NCI-H1694 treated with DMSO at 0.1 percent for 48 hours (cell line): ENCODE measurements at places on chromosomes 4 and X.

- no peak for DNase-seq
Measured at GRCh38 chr4:145153181-145153903, 27.0 kb downstream of the OTUD4 start.

DNA sequence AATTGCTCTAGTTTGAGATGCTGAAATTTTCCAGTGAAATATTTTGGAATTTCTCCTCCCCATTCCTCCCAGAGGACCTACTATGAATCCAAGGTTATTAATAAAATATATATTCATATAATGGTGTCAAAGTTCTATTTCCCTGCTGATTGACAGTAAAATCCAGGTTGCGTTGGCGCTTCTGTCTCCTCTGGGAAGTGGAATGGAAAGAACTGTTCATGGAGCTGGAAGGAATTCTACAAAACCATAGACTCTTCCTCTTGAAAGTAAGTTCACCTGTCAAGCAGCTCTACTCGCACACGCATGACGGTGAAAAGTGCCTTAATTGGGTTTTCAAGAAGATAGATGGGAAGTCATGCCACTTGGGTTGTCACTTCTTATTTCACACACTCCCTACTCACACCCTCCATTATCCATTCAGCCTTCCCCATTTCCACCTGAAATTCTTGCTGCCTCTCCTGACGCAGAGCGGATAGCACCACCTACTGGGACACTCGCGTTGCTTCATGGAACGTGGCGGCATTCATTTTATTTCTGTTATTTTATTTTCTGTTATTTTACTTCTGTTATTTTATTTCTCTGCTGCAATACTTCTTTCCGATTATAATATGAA is 351.6 kb downstream of the NLGN4X start:
- no peak for DNase-seq

GRCh38 chr4:117376692-117377091 is 291.3 kb upstream of the TRAM1L1 start:
- peak; percentile 65 for DNase-seq

GRCh38 chr4:126386512-126386911 is 1071.8 kb downstream of the FAT4 start:
- DNase-seq = no peak

- no peak for DNase-seq
Measured at GRCh38 chr4:107854356-107855022, 29.8 kb downstream of the SGMS2 start.
